ENCODE measurements at places on chromosomes 5 and 9.

GRCh38 chr5:68428231-68428811, 212.8 kb downstream of the PIK3R1 start:
- no peak for DNase-seq

DNA sequence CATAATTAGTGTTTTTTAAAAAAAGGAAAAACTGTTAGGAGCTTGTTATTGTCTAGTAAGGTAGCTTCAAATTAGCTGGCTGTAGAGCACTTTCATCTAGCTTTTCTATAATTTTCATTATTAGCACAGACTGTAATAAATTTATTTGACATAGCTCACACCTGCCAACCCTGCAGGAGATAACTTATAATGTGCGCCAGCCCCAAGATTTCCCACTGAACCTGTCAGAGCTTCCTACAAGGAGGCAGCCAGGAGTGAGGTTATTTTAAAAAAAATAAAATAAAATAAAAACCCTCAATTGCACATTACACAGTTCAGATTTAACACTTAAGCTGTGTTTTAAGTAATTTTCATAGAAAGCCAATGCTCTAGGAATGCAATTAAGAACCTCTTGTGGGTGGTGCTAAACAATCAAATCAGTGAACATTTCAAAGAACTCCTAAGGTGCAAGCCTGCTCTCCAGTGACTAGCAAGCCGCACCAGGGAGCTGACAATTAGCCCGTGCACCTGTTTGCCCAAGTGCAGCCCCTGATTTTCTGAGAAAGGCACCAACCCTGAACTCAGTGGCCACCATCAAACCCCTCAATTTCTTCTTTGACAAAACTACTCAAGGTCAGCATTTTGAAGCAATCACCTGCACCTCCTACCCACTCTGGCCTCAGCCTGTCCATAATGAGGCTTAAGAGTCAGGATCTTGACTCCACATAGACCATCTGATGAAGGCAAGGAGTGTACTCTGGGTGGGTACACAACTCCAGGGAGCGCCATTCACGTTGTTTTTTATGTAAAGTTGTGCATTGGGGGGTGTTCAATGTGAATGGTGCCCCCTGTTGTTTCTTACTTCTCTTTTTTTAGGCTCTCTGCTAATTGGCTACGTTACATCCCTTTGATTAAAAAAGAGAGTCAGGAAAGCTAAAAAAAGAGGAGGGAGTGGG, 385.3 kb upstream of the WWC1 start:
- no peak for DNase-seq

DNA sequence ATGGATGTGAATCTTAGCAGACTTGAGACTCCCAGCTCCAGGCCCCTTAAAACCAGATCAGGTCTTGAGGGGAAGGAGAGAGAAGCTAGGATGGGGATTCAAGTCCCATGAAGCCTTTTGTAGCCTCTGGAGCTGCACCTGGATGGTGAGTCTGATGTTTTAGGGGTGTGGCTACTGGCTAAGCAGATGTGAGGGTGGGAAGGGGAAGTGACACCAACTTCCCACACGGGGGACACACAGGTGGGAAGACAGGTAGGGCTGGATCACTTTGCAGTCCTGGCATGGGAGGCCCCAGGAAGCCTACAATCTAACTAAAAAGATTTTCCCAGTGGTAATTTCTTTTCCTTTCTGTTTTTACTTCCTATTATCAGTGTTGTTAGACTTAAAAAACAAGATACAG, 38.7 kb upstream of the UBAP2 start:
- no peak for DNase-seq

DNA sequence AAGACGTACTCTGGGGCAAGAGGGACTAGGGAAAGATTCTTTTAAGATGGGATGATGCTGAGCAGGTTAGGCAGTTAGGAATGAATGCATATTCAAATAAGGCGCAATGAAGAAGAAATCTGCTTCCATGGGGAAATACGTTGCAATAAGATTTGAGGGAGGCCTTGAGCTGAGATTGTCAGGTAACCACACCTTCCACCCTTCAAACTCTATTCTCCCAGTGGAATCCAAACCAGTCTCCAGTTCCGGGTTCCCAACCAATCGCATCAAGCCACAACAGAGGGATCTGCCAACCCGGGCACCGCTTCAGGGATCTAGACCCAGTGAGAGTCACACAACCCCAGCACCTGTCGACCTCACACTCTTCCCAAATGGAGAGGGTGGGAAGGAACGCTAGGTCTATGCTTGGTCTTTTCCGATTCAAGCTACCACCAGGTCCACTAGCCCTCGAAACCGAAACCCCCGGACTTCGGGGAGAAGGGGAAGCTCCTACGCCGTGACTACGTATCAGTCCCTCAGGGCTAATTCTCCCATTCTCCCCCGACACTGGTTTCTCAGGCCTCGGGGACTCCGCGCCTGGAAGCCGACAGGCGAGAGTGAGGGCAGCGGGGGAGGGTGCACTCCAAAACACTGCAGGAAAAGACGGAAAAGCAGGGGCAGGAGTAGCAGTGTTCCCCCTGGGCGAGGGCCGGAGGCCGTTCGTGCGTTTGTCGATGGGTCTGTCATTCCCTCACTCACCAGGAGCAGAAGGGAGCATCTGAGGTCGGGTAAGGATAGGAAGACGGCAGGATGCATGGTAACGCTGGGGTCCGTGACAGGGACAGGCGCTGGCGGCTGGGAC, 534 bp downstream of the ERP44 start:
- DNase-seq: peak; percentile 6

- DNase-seq: no peak
Measured at GRCh38 chr9:5452286-5452609, 1.9 kb downstream of the CD274 start.

GRCh38 chr5:41754857-41755256, 115.4 kb downstream of the OXCT1 start:
- no peak for DNase-seq

DNA sequence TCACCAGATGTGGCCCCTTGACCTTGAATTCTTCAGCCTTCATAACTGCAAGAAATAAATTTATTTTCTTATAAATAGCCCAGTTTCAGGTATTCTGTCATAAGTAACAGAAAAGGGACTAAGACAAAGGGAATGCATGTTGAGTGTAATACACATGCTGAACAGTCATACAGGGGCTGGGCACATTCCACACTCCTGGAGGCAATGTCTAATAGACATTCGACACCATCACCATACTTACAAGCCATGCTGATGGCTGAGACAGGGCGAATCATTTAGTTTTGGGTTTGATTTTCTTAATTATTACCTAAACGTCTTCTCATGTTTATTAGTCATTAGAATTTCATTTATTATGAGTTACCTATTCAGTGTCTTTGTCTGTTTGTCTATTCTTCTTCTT, 68.5 kb downstream of the TENT4A start:
- DNase-seq: no peak

DNA sequence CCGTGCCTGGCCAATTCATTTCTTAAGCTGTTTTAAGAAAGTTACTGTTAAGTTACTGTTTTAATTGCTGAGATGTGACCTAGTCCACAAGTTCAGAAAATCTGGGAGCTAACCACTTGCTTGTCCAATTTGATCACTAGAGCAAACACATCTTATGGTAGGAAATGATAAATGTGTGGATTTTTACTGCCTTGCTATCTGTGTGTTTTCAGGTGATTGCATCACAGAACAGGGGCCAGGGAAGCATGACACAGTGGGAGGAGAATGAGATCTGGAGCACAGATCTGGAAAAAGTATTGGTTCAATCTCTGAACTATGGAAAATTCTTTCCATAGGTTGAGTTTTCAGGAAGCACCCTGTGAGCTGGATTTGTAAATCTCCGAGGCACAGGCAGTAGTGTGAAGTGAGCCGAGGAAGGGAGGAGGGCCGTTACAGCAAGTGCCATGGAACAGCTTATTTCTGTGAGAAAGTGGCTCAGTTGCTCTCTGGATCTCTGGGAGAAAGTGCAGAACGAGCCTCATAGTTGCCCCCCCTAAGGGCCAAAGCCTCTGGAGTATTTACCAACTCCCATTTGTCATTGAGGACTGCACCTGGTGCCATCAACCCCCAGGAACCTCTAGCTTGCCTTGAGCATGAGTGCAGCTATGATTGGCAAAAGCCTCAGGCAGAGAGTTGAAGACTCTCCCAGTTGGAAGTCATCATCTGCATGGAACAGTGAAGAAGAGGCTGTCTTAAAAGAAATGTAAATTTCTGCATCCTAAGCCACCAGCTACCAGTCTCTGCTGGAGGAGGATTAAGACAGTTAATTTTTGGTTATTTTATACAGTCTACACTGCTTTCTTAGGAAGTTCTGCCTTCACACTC, 161.8 kb upstream of the CLINT1 start:
- DNase-seq: no peak

DNA sequence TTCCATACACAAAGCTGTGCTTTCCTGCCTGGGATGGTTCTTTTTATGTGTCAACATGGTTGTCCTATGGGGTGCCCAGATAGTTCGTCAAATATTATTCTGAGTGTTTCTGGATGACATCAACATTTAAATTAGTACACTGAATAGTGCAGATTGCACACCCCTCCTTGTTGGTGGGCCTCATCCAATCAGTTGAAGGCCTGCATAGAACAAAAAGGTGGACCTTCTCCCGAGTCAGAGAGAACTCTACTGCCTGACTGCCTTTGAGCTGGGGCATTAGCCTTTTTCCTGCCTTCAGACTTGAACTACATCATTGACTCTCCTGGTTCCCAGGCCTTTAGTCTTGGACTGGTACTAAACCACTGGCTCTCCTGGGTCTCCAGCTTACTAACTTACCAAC, 80.4 kb downstream of the SHB start:
- DNase-seq: no peak

DNA sequence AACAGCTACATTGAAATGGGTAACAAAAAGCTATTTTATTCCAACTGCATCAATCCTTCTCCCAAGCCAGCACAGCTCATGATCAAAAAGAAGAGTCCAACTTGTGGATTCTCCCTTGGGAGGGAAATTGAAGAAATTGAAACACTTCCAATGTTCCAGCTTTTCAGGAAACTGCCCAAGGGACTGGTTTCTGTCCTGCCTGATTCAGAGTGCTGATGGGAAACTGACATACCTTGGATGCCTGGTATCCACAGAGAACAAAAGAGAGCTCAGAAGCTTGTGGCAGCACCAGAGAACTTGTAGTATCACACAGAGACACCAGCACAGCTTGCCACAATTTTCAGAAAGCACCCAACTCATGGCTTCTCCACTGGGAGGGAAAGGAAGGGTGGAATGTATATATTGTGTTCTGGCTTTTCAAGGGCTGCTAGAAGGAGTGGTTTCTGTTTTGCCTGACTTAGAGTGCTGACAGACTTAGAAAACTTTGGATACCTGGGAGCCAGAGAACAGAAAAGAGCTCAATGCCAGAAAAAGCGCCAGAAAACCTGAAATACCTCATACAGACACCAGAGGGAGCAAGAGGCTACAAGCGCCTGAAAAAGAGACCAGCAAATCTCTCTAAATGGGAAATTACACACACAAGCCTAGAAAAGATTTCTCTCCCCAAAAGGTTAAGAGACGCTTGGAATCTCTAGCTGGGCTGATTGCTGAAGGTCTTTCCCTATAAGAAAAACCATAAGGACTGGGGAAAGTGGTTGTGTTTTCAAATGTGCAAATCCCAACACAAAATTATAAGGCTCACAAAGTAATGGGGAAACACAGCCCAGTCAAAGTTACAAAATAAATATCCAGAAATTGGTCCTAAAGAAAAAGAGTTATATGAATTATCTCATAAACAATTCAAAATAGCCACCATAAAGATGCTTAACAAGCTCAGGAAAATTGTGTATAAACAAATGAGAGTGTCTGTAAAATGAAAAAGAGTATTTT, 178.8 kb downstream of the SPOCK1 start:
- peak; percentile 8 for DNase-seq

- no peak for DNase-seq
Measured at GRCh38 chr5:65307931-65308330, 173.8 kb downstream of the ADAMTS6 start.

GRCh38 chr5:29131285-29131684, 2062.2 kb upstream of the CDH6 start:
- no peak for DNase-seq

GRCh38 chr9:135858491-135859185, 48.7 kb downstream of the CAMSAP1 start:
- no peak for DNase-seq

GRCh38 chr5:146461319-146461718, 14.2 kb downstream of the TCERG1 start:
- no peak for DNase-seq

GRCh38 chr9:21002040-21002439, 29.4 kb downstream of the HACD4 start:
- DNase-seq: no peak

DNA sequence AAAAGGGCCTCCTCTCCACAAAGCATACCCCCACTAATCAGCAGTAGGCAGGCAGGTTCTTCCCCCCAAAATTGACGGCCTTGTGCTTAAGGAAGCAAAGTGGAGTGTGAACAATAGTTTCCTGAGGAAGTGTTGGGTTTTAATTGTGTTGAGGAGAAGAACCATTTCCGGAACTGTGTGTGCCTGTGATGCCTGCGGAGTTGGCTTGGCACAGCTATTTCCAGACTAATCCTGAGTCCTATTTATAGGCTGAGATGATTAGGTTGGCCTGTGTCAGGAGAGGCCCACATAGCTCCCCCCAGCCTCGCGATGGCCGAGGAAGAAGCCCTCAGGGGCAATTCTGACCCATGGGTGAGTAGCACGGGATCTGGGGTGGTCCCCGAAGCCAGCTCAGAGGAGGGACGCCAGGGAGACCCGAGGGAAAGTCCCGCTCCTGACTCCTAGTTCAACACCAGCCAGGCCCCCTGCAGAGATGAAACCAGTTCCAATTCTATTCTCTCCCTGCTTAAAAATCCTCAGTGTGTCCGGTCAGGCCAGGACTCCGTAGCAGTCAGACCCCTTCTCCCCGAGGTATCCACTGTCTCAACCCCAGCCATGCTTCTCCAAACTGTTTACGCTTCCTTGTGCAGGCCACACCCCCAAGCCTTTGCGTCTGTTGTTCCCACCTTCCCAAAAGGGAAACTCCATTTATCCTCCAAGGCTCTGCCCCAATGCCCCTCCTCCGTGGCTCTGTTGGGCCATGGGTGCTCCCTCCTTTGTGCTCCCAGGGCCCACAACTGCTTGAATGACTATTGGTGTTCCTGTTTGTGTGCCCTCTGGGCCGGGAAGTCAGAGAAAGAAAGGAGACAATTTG, 18.1 kb downstream of the GSN start:
- no peak for DNase-seq

DNA sequence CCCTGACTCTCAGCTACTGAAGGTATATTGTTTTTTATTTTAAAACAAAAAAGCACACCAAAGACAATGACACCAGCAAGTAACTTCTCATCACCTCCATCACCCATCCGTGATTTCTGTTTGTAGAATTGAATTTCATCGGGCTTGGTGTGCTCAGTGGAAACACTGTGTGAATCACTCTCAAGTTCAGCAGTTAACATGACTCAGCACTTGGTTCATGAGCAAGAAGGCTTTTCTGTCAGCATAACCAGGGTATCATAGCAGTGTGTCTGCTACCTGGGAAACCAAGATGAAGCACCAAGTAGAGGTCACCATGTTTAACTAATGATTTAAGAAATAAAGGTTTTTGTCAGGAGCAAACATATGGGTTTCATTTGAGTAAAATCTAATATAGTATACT, 123.7 kb downstream of the INSYN2B start:
- peak; percentile 63 for DNase-seq

GRCh38 chr5:108546939-108547338, 165.0 kb upstream of the FBXL17 start:
- DNase-seq: no peak

- peak; percentile 44 for DNase-seq
Measured at GRCh38 chr9:124652615-124653393, 118.3 kb downstream of the NR6A1 start.
